ENCODE measurements at places on chromosomes 4 and X.

DNA sequence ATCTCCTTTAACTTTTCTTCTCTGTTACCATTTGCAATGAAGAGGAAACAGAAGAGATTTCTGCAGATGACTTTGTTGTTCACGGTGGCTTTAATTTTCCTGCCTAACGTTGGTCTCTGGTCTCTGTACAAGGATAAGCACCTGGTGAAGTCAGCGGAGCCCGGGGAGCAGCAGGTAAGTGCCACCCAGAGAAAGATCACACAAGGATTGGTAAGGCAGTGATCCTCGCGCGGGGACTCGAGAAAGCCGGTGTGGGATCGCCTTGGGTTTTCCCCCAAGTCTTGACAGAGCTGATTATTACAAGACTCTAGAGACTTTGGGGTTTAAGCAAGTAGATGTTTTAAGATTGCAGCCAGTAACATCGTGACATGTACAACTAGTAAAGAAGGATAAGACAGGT, 1.3 kb downstream of the GALNTL6 start:
- DNase-seq = no peak

- no peak for DNase-seq
Measured at GRCh38 chr4:184757810-184758209, 23.9 kb upstream of the CENPU start.

GRCh38 chr4:100511896-100512295, 5.9 kb downstream of the EMCN start:
- no peak for DNase-seq

DNA sequence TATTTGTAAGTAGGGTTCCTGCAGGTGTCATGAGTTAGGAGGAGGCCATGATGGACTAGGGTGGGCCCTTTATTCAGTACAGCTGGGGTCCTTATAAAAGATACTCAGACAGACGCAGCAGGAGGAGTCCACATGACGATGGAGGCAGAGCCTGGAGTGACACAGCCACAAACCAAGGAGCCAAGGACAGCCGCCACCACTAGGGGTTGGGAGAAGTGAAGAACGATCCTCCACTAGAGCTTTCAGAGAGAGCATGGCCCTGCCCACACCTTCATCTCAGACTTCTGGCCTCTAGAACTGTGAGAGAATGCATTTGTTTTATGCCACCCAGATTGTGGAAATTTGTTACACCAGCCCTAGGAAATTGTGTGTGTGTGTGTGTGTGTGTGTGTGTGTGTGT, 31.1 kb downstream of the JAKMIP1 start:
- no peak for DNase-seq

- no peak for DNase-seq
Measured at GRCh38 chr4:1632109-1633104, 51.7 kb downstream of the FAM53A start.

- DNase-seq = no peak
Measured at GRCh38 chr4:130092187-130093015, 996.4 kb downstream of the C4orf33 start.

GRCh38 chr4:4549534-4549933, 7.7 kb upstream of the STX18 start:
- DNase-seq = no peak

- DNase-seq = no peak
Measured at GRCh38 chrX:74779175-74779574, 146.1 kb downstream of the NEXMIF start.

GRCh38 chrX:124641737-124642491, 295.6 kb downstream of the SH2D1A start:
- DNase-seq = no peak

DNA sequence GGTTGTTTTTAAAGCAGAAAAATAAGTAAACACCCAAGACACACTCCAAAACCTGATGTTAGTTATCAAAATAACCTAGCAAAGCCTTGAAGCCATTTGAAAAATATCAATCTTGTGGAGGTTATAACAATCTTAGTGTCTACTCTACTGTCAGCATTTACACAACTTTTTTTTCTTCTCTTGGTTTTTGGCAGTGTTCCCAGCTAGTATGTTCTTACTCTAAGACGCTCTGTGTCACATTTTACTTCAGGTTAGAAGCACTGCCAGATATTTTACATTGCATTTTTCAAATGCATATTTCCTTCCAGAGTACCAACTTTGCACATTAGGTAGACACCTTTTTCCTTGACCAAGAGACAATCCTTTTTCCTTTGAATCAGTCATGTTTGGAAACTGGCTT, 114.0 kb upstream of the INPP4B start:
- no peak for DNase-seq

GRCh38 chr4:143369552-143369951, 32.9 kb downstream of the GAB1 start:
- DNase-seq = no peak

DNA sequence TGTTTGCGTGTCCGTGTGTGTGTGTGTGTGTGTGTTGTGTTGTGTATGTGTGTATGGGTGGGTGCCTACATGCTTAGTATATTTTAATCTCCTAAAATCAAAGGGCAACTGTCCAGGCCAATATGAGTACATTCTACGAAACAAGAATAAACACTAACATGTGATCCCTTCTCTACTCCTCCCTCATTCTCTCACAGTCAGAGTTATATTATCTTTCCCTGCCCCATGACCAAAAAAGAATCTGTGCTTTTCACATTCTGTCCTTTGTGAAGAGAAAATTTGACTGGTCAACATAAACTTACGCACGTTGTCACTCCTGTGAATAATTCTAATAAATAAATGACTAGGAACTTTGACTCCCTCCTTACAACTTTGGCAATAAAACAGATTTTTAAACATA, 532.9 kb downstream of the DMD start:
- DNase-seq = no peak

- no peak for DNase-seq
Measured at GRCh38 chrX:17597327-17597726, 140.0 kb upstream of the SCML1 start.

DNA sequence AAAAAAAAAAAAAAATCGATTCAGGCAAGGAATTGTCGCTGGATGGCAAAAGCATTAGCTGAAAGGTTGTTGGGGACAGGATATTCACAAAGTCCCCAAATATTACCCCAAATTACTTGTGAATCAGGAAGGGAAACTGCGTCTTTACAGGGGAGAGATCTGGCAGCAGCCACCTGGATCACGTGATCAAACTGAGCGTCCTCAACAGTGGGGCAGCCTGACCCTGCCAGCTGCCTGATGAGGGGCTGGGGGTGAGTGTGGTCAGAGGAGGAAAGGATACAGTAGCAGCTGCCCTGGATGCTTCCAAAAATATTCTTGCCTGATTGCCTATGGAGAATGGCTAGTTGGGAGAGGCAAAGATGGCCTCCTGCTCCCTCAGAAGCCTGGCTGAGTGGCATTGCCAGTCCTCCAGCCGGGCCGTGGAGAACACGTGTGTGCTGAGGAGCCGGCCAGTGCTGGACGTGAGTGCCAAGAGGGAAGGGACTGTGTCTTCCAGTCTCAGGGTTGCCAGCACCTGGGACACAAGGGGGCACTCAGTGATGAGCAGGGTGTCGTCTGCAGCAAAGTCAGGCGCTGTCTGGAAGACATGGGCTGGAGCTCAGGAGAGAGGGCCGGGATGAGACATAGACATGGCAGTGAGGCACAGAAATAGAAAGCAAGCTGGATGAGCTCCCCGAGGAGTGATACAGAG, 3.0 kb upstream of the LAGE3 start:
- no peak for DNase-seq

GRCh38 chr4:56653461-56654237, 27.4 kb downstream of the HOPX start:
- DNase-seq = no peak
